ENCODE measurements at places on chromosomes 5 and 9. TPM values are rescaled to one million over a fixed set of nuclear protein-coding genes. Genes with fewer than 3 reads are reported as not detected.

DNA sequence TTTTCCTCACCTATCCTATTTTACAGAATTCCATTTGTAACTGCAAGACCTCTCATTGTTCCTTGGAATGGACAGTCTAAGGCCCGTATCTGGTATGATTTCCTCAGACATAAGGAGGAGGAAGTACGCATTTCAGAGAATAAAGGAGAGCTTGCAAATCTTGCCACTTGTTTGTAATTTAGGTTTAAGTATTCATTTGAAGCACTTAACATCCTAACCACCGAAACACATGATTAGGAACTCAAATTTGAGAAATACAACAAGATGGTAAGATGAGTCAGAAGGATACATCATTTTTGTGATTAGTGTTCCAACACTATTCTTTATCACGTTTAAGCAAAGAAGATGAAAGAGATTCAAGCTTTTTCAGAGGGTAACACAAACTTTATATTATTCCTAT lies 3.9 kb upstream of the ZCCHC9 start:
- H3K27ac ChIP-seq = no peak overlapping the region
- no peak overlapping the region for H3K4me3 ChIP-seq
- H3K36me3 ChIP-seq = no peaks in the 10 kb centered on the region
- DNase-seq = no peak
- H3K4me1 ChIP-seq = peaks cover 6% of the 10 kb centered on the region

- H3K36me3 ChIP-seq = no peaks in the 10 kb centered on the region
- H3K27me3 ChIP-seq = no peaks in the 10 kb centered on the region
- no peak overlapping the region for H3K27ac ChIP-seq
- no peak for DNase-seq
- H3K4me1 ChIP-seq = no peaks in the 10 kb centered on the region
These were observed 25.9 kb upstream of the TRPM3 start for GRCh38 chr9:71147368-71147767.

DNA sequence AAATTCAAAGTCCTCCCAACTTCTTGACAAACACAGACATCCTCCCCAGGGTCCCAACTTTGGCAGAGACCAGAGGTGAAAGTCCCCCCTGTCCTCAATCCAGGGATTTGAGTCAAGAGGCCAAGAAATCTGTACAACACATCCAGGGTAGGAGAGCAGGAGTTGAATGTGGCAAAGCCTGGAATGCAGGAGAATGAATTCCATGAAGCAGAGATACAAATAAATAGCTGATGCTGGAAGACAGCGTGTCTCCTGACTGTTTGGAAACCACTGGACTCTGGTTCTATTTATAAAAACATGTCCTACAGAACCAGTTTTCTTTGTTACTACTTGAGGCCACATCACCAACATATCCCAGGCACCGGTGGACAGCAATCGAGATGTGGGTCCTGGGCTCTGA lies 43.7 kb upstream of the SLIT3 start:
- no peaks in the 10 kb centered on the region for H3K27me3 ChIP-seq
- no peak overlapping the region for H3K27ac ChIP-seq
- H3K36me3 ChIP-seq = no peaks in the 10 kb centered on the region
- no peak overlapping the region for H3K4me3 ChIP-seq
- no peaks in the 10 kb centered on the region for H3K4me1 ChIP-seq
- DNase-seq = no peak

DNA sequence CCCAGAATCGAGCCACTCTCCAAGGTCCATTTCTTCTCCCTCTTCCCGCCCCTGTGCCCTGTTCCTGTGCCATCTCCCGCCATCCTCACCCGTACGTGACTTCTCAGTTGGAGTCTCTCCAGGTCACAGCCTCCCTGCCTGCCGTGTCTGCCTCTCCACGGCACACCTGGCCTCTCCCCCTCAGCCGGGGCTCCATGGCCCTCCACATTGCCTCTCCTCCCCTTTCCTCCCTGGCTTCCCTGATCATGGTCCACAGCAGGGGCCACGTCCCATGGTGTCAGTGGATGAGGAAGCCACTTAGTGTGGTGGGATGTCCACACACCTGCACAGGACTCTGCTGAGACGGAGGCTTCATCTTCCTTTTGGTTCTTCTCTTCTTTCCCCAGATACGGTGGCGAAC lies 2.3 kb downstream of the PAEP start:
- no peak overlapping the region for H3K4me3 ChIP-seq
- DNase-seq = peak; percentile 28
- H3K27me3 ChIP-seq = no peaks in the 10 kb centered on the region
- no peak overlapping the region for H3K27ac ChIP-seq
- H3K4me1 ChIP-seq = no peaks in the 10 kb centered on the region

DNA sequence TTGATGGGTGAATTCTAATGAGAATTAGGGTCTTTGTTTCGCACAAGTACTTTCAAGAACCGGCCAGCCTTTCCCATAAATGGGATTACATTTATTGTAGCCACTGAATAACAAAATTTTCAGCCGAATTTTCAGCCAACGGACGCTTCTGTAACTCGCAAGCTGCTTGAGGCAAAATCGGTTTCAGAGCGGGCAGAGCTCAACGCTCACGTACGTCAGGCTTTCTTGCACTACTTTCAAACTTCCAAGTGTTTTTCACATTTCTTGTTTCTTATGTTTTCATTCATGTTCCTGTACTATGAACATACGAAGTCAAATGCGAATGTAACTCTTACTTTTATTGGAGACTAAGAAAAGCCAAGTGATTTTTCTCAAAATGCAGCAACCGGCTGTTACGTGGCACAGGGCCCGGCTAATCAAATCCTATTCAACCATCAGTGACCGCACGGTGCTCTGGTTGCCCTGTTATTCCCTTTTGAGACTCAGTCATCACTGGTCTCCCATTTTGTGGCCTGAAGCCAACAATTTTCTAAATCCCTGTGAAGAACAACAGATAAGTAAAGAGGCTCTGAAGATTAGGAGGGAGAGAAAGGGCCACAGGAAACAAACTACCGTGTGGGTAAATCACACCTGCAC lies 68.5 kb downstream of the SLC28A3 start:
- H3K27me3 ChIP-seq = no peaks in the 10 kb centered on the region
- H3K27ac ChIP-seq = no peak overlapping the region
- H3K36me3 ChIP-seq = no peaks in the 10 kb centered on the region
- H3K4me1 ChIP-seq = no peaks in the 10 kb centered on the region

DNA sequence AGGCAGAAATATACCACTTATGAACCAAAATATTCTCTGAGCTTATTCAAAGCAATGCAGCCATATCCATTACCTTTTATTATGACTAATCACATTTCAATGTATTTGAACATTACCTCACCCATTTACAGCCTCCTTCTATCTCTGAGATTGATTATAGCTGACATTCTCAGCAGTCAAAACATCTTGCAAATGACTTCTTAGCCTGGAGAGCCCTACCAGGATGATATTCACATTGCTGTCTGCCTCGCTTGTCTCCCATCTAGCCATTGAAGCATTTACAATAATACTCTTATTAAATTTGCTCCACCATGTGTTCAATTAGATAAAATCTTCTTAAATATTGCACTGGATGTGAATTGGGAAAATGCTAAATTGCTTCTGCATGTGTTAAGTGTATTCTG lies 1879.9 kb upstream of the ACO1 start:
- no peak for DNase-seq
- H3K27ac ChIP-seq = no peak overlapping the region
- H3K27me3 ChIP-seq = no peaks in the 10 kb centered on the region

DNA sequence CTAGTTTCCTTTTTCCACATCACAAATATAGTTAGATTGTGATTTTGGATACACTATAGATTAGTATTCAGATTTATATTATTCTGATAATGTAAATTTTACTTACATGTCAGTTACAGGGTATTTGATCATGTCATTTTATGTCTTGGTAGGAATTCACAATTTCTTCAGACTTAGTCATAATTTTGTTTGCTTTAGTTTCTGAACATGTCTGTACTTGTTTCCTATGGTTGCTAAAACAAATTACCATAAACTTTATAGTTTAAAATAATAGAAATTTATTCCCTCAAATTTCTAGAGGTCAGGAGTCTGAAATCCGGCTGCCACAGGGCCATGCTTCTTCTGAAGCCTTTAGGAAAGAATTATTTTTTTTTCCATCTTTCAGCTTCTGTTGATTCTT lies 1817.2 kb upstream of the CDH9 start:
- no peaks in the 10 kb centered on the region for H3K27me3 ChIP-seq
- no peak overlapping the region for H3K27ac ChIP-seq
- DNase-seq = no peak
- H3K4me1 ChIP-seq = no peaks in the 10 kb centered on the region
- no peak overlapping the region for H3K4me3 ChIP-seq

GRCh38 chr5:64214132-64214531 lies 48.5 kb downstream of the RNF180 start:
- no peaks in the 10 kb centered on the region for H3K27me3 ChIP-seq
- H3K36me3 ChIP-seq = no peaks in the 10 kb centered on the region
- no peak overlapping the region for H3K27ac ChIP-seq
- no peak overlapping the region for H3K4me3 ChIP-seq

- H3K36me3 ChIP-seq = no peaks in the 10 kb centered on the region
- no peaks in the 10 kb centered on the region for H3K4me1 ChIP-seq
- H3K4me3 ChIP-seq = no peak overlapping the region
- H3K27ac ChIP-seq = peak overlapping the region; percentile 39
- DNase-seq = no peak
These were observed 191.4 kb downstream of the TMEM167A start for GRCh38 chr5:82885627-82886389.

DNA sequence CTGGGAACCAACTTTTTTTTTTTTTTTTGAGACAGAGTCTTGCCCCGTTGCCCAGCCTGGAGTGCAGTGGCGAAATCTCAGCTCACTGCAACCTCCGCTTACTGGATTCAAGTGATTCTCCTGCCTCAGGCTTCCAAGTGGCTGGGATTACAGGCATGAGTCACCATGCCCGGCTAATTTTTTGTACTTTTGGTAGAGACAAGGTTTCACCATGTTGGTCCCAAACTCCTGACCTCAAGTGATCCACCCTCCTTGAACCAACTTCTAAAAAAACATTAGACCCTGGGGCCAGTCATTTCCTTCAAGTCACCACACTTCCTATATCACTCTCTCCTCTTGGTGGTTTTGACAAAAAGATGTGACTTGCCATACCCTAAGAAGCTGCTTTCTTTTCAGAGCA lies 10.9 kb upstream of the SHROOM1 start:
- H3K27ac ChIP-seq = peak overlapping the region; percentile 95
- no peaks in the 10 kb centered on the region for H3K36me3 ChIP-seq
- no peak overlapping the region for H3K4me3 ChIP-seq

DNA sequence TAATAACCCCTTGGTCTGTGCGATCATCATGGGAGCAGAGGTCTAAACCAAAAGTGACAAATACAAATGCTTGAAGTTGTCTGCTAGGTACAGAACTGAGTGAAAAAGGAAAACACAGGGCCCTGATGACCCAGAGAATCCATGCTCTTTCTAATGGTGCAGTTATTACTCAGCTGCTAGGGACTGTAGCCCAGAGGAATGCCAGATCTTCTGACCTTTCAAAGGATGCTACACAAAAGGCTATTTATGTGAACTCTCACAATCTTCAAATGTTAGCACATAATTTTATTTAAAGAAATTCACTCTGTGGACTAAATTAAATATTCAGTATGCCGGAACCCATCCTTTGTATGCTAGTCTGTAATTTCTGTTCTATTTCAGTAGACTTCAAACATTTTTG lies 79.9 kb downstream of the PRR16 start:
- H3K27ac ChIP-seq = no peak overlapping the region
- DNase-seq = no peak
- H3K4me3 ChIP-seq = no peak overlapping the region

The CCIN gene
- total RNA-seq = not detected

The CENPH gene
- total RNA-seq = 1.1 TPM

The F12 gene
- 236 TPM for total RNA-seq

The FRRS1L gene
- not detected for total RNA-seq

The C1QTNF3 gene
- total RNA-seq = 4.3 TPM

The GRIN1 gene
- not detected for total RNA-seq
